ENCODE measurements at places on chromosomes 4 and X.

GRCh38 chr4:478373-478772 lies 20.6 kb downstream of the ZNF721 start:
- DNase-seq: peak; percentile 45

DNA sequence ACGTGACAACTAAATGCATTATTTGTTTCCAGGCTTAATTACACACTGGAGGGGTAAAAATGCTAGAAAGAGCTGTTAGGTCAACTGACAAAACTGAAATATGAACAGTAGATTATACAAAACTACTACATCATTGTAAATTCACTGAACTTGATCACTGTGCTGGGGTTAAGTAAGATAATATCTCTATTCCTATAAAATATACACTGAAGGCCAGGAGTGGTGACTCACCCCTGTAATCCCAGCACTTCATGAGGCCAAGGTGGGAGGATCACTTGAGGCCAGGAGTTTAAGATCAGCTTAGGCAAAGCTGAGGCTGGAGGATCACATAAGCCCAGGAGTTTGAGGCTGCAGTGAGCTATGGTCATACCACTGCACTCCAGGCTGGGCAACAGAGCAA lies 31.8 kb upstream of the NKX6-1 start:
- no peak for DNase-seq

- no peak for DNase-seq
Observed at GRCh38 chr4:29423836-29424721, 1296.1 kb upstream of the PCDH7 start.

- no peak for DNase-seq
Observed at GRCh38 chr4:23999714-24000469, 110.0 kb upstream of the PPARGC1A start.

GRCh38 chrX:41300758-41301437 lies 33.1 kb upstream of the DDX3X start:
- DNase-seq: no peak

DNA sequence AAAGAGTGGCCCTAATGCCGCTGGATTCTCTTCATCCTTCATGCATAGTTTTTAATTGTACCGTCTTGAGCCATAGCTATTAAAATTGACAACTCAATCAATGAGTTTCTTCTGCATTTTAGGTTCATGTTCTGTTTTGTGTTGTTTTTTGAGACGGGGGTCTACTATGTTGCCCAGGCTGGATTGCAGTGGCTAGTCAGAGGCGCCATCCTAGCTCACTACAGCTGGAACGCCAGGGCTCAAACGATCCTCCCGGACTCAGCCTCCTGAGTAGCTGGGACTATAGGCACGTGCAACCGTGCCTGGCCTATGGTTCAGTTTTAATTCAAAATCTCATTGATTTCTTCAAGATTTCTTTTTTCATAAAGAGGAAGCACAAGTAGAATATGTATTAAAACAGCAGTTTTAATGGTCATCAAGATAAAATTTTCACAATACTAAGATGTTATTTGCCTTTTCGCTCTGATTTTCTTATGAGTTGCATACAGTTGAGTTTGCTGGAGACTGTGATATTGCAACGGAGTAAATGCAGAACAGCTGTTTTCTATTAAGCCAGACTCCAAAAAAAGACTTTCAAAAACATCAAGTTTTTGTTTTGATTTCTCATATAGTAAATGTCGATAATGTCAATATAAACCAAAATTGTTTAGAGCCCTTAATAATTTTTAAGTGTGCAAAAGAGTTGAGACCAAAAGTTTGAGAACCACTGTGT lies 1.1 kb upstream of the STX18 start:
- DNase-seq: no peak

DNA sequence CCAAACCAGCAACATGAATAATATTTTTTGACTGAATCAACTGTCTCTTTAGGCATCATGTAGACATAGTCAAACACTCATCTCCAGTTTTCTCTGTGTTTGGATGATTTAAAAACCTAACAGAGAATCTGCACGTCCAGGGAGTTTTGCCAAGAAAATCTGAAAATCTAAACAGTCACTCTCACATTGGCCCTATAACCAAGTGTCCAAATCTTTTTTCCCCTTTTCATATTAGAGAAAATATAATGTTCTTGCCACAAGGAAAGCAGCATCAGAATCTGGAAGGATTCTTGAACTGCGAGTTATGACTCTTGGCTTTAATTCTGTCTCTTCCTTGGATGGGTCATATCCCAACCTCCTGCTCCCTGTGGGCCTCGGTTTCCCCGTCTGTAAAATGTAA lies 8.8 kb upstream of the CHRDL1 start:
- no peak for DNase-seq

DNA sequence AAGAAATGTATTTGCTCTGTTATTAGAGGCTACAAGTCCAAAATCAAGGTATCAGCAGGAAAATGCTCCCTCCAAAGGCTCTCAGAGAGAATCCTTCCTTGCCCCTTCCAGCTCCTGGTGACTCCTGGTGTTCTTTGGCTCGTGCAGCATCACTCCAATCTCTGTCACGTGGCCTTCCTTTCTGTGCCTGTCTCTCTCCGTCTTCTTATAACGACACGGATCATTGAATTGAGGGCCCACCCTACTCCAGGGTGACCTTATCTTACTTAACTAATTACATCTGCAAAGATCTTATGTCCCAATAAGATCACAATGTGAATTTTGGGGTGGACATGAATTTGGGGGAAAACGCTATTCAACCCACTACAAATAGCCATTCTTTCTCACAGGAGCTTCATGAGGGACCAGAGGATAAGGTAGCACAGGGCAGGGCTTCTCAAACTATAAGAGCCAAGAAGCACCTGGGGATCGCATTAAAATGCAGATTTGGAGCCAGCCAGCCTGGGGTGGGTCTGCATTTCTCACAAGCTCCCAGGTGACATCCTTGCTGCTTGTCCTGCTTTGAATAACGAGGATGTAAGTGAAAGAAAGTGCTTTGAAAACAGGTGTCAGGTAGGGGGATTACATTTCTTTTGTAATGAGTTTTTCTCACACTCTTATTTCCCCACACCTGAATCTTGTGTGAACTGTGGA lies 41.9 kb upstream of the APLN start:
- no peak for DNase-seq

DNA sequence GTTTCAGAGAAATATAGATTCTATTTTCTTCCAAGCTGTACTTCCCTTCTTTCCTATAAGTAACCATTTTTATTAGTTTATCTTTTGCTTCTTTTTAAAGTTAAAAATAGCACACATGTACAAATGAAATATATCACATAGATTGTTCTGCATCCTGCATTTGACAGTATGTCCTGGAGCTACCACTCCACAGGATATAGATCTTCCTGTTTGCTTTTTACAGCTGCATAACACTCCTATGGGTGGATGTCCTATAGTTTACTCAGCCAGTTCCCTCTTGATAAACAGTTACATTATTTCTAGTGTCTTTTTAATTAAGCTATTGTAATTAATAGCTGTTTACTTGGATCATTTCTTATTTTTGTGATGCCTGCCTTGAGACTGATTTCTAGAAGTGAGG lies 301.6 kb upstream of the DDX53 start:
- DNase-seq: no peak

GRCh38 chr4:4990857-4991540 lies 28.3 kb downstream of the CYTL1 start:
- peak; percentile 19 for DNase-seq

DNA sequence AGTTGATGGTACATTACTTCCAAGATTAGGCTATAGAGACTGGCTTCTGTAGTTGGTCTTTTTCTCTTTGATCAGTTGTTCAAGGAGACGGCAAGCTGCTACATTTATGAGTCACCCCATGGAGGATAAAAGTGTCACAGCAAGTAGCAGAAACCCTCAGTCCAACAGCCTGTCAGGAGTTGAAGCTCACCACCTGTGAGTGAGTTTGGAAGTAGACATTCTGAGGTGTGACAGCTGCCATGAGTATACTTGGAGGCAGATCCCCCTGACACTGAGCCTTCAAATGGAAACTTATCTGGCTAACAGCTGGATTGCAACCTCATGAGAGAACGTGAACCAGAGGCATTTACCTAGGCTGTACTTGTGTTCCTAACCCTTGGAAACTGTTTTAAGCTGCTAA lies 68.0 kb downstream of the CCNG2 start:
- DNase-seq: no peak

DNA sequence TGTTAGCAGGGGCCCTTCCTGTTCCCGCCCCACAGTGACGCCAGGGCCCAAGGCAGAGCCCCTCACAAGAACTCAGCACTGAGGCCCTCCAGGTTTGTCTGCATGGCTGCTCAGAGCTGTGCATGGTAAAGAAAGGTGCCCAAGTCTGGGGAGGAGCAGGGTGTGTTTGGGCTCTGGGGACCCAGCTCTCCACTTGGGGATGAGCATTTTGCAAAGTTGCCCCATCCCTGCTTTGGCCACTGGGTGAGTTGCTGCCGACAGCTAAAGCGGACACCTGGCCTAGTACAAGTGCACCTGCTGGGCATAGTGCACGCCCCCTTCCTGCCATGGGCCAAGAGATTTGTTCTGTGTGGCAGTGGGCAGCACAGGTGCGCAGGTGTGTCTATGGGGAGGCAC lies 2.0 kb upstream of the MXD4 start:
- DNase-seq: no peak

- DNase-seq: peak; percentile 32
Observed at GRCh38 chr4:173492315-173492714, 37.7 kb downstream of the HAND2 start.

DNA sequence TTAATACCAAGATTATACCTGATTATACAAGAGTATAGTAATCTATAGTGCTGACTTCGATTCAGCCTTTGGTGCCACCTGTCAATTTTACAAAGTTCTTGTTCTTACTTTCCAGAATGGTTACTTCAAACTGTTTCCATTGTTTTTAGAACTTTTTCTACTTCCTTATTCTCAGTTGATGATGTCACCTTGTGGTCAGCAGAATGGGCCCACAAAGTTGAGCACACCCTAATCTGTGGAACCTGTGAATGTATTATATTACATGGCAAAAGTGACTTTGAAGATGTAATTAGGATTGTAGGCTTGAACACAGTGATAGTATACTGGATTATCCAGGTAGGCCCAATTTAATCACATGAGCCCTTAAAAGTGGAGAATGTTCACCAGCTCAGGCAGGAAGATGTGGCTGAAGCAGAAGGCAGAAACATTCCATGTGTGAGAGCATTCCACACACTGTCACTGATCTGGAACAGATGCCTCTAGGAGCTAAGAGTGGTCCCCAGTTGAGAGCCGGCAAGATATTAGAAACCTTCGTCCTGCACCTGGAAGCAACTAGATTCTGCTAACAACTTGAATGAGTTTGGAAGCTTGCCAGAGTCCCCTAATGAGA lies 6.3 kb upstream of the SGMS2 start:
- DNase-seq: peak; percentile 42

- no peak for DNase-seq
Observed at GRCh38 chr4:138161351-138161750, 80.8 kb downstream of the SLC7A11 start.

- no peak for DNase-seq
Observed at GRCh38 chrX:120294651-120295050, 16.6 kb downstream of the TMEM255A start.

DNA sequence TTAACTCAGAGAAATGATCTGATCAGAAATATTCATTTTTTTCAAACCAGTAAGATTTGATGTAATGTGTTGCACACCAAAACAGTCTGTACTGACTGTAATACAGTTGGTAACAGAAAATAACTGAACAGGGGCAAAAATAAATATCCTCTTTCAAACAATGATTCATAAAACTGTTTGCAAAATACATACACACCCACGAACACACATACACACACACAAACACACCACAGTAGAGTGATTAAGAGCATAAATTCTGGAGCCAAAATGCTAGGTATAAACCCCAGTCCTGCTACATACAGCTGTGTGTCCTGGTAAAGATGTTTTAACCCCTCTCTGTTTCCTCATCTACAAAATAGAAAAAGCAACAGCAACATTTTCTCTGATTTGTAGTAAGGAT lies 376.6 kb downstream of the PDGFC start:
- no peak for DNase-seq
